Stimulated activated CD4-positive, alpha-beta T cell treated with anti-CD3 and anti-CD28 coated beads, Interleukin-1b, Interleukin-23, amount 100 ng/mL, for 1 hour (primary cell): ENCODE measurements at places on chromosomes 7 and 10.

GRCh38 chr10:85610381-85611092 lies 756.1 kb downstream of the GRID1 start:
- no peak for DNase-seq

DNA sequence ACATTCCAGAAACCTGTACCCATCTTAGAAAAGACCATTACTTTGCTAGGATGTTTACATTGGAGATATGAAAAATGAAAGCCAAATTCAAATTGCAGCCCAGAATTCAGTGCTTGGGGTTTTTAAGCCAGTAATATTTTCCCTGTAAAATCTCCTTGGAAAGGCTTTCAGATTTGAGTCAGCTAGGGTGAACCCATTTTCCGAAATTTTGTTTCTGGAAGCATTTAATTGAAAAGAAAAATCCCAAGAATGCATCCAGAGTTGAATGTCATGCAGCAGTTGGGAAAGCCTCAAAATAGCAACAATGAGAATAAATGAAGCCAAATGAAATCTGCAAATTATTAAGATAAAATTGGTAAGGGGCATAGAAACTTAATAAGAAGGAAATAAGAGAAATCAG lies 106.4 kb downstream of the BMPER start:
- DNase-seq: no peak

DNA sequence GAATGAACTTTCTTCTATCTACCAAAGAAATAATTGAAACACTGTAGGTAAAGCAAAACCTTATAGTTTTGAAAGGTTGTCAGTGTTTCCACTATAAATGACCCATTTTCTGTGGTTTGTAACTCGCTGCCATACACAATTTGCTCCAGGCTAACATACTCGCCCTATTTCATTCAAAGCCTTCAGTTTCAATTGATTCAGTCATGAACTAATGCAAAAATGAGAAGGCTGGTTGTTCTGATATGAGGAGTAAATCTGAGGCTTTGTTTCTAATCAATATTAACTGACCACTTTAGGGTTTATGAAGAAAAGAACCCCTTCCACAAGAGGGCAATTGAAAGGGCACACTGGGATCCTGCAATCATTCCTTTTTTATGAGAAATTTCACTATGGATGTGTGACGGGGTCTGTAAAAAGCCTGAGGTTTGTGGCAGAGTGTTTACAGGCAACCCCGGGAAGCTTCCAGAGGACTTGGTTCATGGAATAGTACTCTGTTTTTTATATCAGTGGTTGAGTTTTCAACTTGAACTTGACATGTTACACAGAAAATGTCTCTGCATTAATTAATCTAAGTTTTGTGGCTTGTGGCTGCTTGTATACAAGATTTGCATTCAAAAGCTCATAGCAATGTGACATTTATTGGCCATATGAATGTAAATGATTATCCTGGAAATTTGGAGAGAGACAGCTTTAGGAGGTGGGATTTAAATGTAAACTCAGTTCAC lies 133.2 kb downstream of the NRP1 start:
- DNase-seq: no peak

- DNase-seq: no peak
Measured at GRCh38 chr7:18290223-18290622, 205.3 kb upstream of the HDAC9 start.

DNA sequence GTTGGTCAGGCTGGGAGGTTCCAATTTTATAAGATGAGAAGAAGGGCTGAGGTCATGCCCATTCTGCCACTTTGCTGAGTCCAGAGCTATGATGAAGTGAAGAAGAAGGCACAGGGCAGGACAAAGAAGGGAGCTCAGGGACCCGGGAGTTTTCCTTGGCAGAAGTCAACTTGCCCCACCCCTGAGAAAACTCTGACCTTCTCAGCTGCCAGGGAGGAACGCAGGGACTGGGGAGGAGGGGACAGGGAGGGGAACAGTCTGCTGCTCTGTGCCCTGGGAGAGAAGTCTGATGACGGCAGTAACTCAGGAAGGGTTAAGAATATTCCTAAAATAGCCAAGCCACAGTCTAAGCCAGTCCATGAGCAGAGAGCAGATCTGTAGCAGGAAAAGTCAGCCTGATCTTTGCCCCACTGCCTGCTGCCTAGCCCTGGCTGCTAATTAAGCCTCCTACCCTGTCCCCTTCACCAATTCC lies 11.7 kb downstream of the ADIRF start:
- no peak for DNase-seq

DNA sequence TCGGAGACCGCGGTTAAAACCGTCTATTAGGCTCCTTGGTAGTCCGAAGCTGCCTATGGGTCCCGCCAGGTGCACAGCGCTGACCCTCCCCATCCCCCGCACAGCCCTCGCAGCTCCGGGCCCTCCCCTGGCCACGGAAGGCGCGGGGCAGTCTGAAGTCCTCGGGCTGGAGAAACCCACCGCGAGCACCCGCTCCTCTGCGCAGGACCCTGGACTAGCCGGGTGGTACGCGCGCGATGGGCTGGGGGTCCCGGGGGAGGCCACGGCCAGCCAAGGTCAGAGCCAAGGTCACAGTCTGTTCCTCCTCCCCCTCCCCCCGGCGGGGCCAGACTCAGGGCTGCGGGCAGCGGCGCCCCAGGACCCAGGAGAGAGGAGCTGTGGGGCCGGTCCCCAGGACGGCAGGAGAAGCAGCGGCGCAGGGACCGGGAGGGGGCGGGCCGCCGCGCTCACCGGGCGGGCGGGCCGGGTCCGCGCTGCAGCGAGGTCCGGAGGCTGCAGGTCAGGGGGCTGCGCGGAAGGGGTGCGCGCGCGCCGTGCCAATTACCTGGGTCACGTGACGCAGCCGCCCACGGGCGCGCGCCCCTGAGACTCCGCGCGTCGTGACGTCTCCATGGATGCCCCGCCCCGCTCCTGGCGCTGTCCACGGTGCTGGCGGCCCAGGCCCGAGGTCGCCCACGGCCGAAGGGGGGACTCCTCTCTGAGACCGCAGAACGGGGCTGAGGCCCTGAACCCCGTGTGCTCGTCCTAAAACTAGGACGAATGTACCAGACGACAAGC lies at the start of gene OGDHL:
Gene OGDHL, minus strand, starts transcription at position 535 of the 777 bp plus-strand sequence. CDS start 3,731 bp downstream, outside the sequence.
- DNase-seq: no peak

DNA sequence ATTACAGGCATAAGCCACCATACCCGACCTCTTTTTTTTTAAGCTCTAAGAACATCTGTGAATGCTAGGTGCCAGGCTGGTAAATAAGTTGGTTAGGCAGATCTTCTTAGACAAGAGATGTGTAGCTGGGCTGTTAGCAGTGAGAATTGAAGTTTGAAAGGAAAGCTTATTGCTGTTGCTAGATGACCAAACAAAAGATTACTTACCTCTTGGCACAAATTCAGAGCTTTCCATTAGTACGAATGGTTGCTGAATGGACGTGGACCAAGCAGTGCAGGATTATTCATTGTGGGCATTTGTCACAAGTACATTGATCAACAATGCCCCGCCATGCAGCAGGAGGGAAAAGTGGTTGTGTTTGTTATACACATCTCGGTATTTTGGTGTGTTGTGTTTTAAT lies 131.2 kb downstream of the GFRA1 start:
- no peak for DNase-seq

DNA sequence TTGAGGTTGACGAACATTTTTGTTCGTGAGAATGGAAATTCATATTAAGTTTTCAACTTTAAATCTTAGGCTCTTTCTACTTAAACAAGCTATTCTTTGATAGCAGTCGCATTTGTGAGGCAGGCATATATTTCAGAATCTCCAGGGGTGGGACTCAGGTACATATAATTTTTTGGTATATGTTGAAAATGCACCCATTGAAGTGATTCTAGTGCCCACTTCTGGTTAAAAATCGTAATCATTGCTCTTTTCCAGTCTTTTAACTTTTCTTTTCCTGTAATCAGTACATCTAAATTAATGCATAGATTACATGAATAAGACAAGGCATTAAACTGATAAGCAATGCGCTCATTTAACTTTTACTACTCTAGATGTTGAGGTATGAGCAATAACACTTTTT lies 67.8 kb downstream of the ZNRF2 start:
- DNase-seq: no peak

- DNase-seq: no peak
Measured at GRCh38 chr10:71074176-71074755, 138.1 kb upstream of the UNC5B start.

- no peak for DNase-seq
Measured at GRCh38 chr7:26398756-26399509, 107.3 kb downstream of the SNX10 start.

- DNase-seq: no peak
Measured at GRCh38 chr10:58393317-58393716, 8.1 kb downstream of the TFAM start.

DNA sequence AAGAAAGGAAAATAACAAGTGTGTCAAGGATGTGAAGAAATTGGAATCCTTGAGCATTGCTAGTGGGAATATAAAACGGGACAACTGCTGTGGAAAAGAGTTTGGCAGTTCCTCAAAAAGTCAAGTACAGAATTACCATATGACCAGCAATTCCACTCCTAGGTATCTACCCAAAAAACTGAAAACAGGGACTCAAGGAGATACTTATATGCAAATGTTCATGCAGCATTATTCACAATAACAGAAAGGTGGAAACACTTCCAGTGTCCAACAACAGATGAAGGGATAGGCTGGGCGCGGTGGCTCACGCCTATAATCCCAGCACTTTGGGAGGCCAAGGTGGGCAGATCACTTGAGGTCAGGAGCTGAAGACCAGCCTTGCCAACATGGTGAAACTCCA lies 33.5 kb downstream of the HSPA12A start:
- DNase-seq: no peak

DNA sequence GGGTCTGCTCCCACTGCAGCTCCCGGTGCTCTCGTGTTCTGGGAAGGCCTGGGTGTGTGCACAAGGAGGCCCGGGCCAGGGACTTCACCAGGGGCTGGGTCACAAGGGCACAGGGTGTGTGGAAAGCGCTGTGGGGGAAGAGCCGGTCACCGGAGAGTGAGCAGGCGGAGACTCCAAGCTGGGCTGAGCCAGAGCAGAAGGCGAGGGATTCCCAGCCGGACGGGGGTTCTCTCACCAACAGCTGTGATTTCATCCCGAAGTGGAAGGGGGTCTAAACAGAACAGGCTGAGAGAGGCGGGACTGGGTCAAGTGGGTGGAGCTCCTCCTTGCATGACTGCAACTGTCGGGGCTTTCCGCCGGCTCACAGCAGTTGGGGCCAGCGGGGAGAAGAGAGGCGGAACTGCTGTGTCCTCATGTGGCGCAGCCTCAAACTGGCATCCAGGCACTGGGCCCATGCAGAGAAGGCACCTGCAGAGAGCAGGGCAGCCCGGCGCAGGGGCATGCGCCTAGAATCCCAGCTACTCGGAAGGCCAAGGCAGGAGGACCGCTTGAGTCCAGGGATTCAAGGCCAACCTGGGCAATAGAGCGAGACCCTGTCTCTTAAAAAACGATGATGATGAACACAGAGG lies 7.6 kb upstream of the ORAI2 start:
- DNase-seq: peak; percentile 60

GRCh38 chr10:60171436-60172013 lies 218.2 kb downstream of the ANK3 start:
- no peak for DNase-seq

DNA sequence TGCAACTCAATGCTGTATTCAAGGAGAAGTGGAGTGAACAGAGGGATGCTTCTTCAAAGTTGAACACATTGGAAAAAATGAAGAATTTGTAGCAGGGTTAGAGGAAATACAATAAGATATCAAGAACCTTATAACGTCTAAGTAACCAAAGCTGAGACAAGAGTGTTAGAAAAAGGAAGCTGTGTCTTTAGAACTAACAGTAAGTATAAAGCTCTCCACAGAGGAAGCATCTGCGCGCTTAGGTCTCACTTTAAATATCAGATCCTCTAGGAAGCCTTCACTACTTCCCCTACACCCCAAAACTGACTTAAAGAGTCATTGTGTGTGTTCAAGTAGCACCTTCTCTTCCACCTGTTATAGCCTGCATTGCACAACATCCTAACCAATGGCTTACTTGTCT lies 43.0 kb downstream of the CH25H start:
- DNase-seq: no peak

GRCh38 chr7:36045326-36045725 lies 107.7 kb upstream of the EEPD1 start:
- no peak for DNase-seq

DNA sequence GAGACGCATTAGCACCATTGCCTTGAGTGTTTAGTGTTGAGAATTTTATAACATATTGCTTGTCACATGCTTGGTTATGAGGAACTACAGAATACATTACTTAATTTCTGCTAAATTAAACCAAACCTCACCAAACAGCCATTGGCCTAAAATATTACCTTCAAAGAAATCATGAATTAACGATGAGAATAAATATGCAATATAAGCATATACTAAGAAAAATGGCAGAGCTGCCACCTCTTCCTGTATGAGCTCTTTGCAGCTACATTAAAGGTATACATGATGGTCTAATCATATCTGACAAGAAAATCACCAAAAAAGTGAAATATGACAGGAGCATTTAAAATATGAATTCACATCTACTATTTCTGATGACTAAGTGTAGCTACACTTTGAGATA lies 5.2 kb upstream of the RHEB start:
- DNase-seq: no peak

- no peak for DNase-seq
Measured at GRCh38 chr7:78222001-78222751, 423.6 kb downstream of the PHTF2 start.

GRCh38 chr7:79734181-79734580 lies 280.7 kb upstream of the MAGI2 start:
- DNase-seq: no peak

GRCh38 chr7:34747867-34748727 lies 90.1 kb downstream of the NPSR1 start:
- DNase-seq: no peak

- DNase-seq: no peak
Measured at GRCh38 chr7:145378197-145378596, 542.3 kb upstream of the TPK1 start.

DNA sequence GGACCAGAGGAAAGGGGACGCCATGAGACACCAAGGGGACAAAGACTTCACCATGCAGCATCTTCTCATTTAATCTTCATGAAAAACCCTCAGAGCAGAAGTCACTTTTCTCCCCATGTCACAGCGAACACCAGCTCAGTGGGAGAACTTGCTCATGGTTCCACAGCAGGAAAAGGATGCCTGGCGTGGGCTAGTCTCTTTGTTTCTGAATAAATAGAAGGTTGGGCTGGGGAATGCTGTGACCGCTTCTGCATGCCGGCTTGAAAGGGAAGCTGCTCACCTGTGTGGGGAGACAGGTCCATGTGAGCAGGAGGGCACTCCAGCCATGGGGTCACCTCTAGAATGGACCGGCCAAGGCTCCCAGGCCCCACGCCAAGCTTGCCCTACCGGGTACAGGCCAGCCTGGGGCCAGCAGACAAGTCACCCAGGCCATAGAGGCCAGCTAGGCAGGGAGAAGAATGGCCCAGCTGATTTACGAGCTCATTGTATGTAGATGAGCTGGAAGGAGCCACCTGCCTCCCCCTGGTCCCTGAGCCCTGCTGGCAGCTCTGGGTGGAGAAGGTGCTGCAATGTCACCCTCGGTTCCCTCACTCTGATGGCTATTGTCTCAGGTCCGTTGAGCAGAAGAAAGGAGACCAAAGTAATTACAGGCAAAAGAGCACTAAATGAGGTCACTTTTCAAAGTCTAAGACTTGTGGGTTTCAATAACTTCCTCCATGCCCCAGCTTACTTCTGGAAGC lies 82.0 kb upstream of the PDZD8 start:
- DNase-seq: no peak
